SK-MEL-5 (cell line): ENCODE measurements at places on chromosomes 6 and 20. TPM values are rescaled to one million over a fixed set of nuclear protein-coding genes. Genes with fewer than 3 reads are reported as not detected.

Gene MCUR1
- total RNA-seq: 45.5 and 58.2 TPM in 2 replicates

Gene DAAM2
- 11.7 and 13.7 TPM in 2 replicates for total RNA-seq

DNA sequence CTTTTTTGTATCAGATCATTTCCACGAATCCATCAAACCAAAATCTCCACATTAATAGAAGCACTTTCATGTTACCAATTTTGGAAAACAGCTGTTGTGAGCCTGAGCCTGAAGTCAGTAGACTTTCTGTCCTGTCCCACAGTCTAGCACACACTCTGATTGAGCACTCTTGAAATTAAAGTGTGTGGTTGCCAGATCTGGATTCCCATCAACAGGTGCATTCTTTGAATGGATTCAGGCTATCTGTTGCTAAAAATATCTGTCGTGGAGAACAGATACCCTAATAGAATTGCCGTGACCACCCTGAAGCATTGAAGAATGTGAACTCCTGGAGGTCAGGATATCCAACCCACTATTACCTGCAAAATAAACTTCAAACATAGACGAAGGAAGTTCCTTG is 73.3 kb downstream of the TFAP2A start:
- no peak for DNase-seq

- no peak for DNase-seq
Measured at GRCh38 chr6:170106906-170107525, 183.9 kb downstream of the DLL1 start.

DNA sequence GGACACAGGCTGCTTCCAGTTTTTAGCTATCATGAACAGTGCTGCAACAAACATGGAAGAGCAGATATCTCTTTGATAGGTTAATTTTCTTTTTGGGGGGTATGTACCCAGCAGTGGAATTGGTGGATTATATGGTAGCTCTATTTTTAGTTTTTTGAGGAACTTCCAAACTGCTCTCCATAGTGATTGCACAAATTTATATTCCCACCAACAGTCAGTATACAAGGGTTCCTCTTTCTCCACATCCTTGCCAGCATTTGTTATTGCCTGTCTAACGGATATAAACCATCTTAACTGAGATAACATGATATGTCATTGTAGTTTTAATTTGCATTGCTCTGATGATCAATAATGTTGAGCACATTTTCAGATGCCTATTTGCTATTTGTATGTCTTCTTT is 237.6 kb downstream of the MMUT start:
- no peak for DNase-seq

DNA sequence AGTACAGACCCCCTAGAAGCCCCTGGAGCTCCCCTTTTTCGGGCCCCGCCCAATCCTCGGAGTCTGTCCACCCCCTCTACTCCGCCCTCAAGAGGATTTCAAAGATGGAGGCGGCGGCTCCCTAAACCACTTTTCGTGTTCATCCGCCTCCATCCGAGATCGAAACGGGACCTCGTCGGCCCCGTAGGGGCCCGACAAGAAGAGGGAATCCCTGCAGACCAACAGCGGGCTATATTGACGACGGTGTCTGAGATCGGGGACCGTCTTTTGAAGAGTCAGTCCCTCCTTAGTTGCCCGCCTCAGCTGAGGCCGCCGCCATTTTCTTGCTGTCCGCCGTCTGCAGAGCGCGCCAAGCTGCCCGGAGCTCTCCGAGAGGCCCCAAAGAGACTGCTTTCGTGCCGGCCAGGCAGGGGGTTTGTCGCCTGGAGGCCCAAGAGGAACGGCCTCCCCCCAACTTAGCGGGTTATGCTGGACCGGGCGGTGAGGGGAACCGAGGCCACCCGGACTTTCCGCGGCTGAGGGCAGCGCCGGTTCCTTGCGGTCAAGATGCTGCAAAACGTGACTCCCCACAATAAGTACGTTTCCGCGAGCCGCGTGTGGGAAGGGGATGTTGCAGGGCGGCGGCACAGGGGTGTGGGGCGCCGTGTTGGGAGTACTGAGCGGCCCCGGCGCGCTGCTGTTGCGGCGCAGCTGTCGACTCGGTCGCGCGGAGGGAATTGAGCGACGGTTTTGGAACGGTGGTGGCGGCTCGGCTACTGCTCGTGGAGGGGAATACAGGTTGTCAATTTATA is 4.2 kb downstream of the BRD2 start:
- no peak for DNase-seq

- DNase-seq: no peak
Measured at GRCh38 chr6:31525553-31525931, 3.2 kb upstream of the MCCD1 start.

- no peak for DNase-seq
Measured at GRCh38 chr6:44628347-44628746, 240.8 kb downstream of the CDC5L start.
